ENCODE measurements at places on chromosomes 12 and 14. TPM values are rescaled to one million over a fixed set of nuclear protein-coding genes. Genes with fewer than 3 reads are reported as not detected.
A peak's percentile ranks its signal among the peaks of the same experiment; 100 is the strongest.

DNA sequence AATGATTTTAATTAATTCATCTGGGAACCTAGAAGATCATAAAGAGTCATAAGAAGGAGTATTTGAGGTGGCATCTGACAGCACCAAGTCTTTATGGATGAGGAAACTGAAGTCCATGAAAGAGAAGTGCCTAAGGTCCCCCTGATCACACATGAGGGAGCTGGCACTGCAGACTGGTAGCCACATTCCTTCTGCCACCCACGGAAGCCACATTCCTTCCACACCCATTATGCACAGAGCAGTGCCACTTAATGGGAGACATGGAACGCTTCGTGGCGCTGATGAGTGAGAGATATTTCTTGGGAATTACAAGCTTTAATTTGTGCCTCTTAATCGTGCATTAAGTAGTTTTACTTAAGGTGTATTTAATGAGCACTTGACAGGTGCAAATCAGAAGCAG, 139.3 kb upstream of the NTF3 start:
- DNase-seq: no peak

GRCh38 chr12:54603872-54604271, 15.4 kb upstream of the PPP1R1A start:
- DNase-seq: no peak

The RASSF8 gene
- total RNA-seq: 33.8 TPM

The FAM90A1 gene
- total RNA-seq: 0.09 TPM

DNA sequence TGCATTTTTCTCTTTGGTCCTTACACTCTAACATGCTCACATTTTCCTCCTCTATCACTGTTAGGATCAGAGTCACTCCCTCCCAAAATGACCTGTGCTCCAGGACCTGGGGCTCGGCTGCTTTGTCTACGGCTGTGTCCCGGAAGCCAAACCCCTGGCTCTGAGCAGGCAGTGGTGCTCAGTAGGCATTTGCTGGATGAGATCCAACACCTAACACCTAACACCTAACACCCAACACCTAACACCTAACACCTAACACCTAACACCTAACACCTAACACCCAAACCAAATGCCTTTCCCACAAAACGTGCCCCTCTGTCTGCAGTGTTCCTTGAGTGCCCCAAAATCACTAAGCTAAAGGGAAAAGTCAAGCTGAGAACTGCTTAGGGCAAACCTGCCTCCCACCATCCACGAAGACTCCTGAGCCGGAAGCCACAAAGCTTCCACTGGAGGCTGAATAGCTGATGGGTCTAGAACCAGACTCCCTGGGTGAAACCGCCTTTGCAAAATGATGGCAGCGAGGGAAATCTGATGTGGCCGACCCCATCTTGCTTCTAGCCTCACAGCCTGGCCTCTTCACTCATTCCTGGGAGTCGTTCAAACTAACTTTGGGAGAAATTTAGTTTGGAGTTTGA, 29.2 kb downstream of the HSP90AA1 start:
- no peak for DNase-seq

DNA sequence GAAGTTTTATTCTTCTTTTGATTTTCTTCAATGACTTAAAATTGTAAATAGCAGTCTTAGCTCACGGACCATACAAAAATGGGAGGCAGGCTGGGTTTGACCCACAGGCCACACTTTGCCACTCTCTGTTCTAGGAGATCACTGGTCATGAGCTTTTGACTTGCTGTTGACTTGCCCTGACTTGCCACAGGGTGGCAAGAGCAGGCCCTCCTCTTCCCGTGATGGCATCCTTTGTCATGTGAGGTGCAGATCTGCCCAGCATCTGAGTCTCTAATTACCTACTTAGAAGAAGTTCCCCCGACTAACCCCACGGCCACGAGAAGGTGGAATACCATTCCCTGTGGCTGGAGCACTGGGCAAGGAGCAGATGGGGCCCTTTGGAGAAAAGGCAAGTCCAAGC, 81.0 kb upstream of the SCAF11 start:
- DNase-seq: no peak

- no peak for DNase-seq
Measured at GRCh38 chr14:104143521-104144452, 5.4 kb downstream of the KIF26A start.

GRCh38 chr14:70442750-70443149, 9.2 kb upstream of the ADAM21 start:
- no peak for DNase-seq

DNA sequence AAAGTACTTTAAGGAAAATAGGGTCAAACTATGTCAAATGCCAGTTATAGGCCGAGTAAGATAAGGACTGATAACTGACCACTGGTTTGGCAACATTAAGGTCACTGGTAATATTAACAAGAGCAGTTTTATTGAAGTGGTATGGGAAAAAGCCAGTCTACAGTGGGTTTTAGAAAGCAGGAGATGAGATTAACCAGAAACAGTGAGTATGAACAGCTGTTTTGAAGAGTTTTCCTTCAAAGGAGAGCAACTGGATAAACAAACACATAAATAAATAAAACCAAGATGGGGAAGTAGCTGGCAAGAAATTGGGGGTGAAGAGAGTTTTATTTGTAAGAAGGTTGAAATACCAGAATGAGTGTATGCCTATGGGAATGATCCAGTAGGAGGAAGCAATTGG, 30.3 kb downstream of the KITLG start:
- no peak for DNase-seq

GRCh38 chr12:132588821-132589669, 21.3 kb downstream of the LRCOL1 start:
- no peak for DNase-seq

- no peak for DNase-seq
Measured at GRCh38 chr14:68020493-68020892, 200.9 kb downstream of the RAD51B start.

GRCh38 chr12:70190262-70191010, 52.8 kb upstream of the CNOT2 start:
- DNase-seq: no peak

DNA sequence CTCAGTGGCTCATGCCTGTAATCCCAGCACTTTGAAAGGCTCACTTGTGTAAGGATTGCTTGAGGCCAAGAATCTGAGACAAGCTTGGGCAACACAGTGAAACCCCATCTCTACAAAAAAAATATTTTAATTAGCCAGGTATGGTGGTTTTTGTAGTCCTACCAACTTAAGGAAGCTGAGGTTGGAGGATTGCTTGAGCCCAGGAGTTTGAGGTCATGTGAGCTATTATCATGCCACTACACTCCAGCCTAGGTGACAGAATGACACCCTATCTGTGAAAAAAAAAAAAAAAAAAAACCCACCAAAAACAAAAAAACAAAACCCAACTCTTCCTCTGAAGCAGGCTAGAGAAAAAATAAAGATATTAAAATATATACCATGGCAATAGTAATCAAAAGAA, 41.2 kb downstream of the TMEM116 start:
- no peak for DNase-seq

DNA sequence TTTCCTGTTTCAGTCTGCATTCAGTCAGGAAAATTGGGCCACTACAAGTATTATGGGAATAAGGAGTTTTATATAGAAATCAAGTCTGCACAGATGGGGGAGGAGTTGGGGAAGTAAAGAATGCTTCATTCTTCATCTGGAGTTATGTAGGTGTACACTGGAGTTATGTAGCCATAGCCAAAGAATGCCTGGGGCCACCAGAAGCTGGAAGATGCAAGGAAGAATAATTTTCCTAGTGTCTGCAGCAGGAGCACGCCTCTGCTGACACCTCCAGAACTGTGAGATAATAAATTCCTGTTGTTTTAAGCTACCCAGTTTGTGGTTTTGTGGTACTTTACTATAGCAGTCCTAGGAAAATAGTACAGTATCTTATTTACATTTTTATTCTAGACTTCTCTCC, 333.4 kb downstream of the NELL2 start:
- DNase-seq: no peak

GRCh38 chr12:111685322-111685810, 390 bp downstream of the BRAP start:
- DNase-seq: no peak

DNA sequence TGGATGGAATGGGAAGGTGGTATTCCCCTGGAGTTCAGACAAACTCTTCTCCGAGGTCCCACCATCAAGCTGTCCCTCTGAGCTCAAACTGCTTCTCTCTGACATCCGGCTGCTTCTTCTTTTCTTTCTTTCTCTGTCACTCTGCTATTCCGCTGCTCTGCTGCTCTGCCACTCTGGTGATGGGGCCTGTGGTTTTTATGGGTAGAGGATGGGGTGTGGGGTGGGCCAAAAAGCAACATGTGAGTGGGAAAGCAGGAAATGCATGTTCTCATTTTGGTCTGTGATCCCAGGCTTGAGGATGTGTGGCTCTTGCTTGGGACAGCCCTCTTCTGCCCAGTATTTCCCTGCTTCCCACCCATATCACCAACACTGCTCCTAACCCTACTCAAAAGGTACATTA, 30.6 kb downstream of the CLECL1 start:
- no peak for DNase-seq

GRCh38 chr14:73266317-73266716, 29.0 kb downstream of the PAPLN start:
- DNase-seq: no peak

DNA sequence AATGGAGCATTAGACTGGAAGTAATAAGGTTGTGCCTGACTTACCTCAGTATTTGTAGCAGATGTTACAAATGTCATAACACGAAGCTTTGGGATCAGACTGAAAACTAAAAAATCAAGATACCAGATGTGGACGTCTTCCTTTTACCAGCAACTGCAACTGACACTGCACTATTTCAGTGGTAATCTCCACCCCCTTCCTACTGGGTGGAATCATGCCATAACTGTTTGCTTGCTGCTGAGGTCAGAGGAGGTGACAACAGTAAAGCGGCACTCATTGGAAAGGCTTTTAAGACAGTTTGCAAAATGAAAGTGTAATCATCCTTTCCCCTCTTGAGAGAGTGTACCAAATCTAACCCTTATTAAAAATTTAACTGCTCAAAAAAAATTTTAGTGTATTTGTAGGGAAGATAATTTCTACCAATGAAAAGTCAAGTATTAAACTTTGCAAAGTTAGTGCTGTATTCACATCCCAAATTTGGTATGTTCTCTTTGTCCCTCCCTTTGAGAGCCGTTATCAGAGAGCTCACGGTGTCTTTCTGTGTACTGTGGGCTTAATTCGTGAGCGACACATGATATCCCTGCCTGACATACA, 420.7 kb downstream of the NPAS3 start:
- no peak for DNase-seq

GRCh38 chr12:67091204-67091603, 178.0 kb upstream of the CAND1 start:
- DNase-seq: no peak

GRCh38 chr14:79613625-79614024, 597.7 kb downstream of the DIO2 start:
- DNase-seq: no peak

- DNase-seq: no peak
Measured at GRCh38 chr12:109773384-109774011, 59.7 kb downstream of the TRPV4 start.

The RAB2B gene
- 33.9 TPM for total RNA-seq

The RNASE1 gene
- total RNA-seq: 14.5 TPM

The KRT74 gene
- not detected for total RNA-seq

GRCh38 chr12:132545164-132545953, 55.4 kb downstream of the FBRSL1 start:
- DNase-seq: no peak

The IGF1 gene
- total RNA-seq: 7.1 TPM

The SPPL3 gene
- total RNA-seq: 43.3 TPM

DNA sequence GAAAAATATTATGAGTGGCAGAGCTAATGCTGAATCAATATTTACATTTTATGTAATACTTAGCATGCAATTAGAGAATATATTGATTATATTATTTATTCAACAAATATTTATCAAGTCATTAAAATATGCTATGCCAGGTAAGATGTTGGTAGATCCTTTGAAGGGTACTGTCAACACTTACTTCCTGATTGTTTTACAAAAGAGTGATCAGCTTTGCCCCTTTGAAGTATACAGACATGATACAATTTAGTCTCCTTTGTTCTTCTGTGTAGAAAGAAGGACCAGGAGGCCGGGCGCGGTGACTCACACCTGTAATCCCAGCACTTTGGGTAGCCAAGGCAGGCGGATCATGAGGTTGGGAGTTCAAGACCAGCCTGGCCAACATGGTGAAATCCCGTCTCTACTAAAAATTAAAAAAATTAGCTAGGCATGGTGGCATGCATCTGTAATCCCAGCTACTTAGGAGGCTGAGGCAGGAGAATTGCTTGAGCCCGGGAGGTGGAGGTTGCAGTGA, 73.9 kb upstream of the IFNG-AS1 start:
- DNase-seq: no peak

The PDE3A gene
- total RNA-seq: 20.6 TPM

GRCh38 chr14:95413289-95414215, 93.8 kb upstream of the CLMN start:
- no peak for DNase-seq

The NPAS3 gene
- total RNA-seq: 76.7 TPM

- DNase-seq: no peak
Measured at GRCh38 chr12:69210661-69211060, 28.7 kb upstream of the CPSF6 start.

The TMEM120B gene
- 13.8 TPM for total RNA-seq

DNA sequence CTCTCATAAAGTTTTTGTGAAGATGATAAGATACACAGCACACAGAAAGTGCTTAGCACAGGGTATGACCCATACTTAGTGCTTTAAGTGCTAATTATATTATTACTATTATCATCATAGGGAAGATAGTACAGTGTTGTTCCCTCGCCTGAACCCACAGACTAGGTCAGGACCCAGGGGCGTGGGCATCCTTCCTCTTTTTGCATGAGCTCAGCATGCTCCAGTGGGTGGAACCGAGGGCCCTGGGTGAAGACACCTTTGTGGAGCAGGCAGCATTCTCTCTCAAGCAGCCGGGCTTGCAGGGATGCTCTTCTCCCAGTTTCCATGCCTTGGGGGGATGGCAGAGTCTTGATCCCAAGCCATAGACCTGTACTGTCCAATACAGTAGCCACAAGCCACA, 34.8 kb downstream of the CRACR2A start:
- DNase-seq: no peak

GRCh38 chr14:56149995-56150394, 31.8 kb downstream of the PELI2 start:
- DNase-seq: no peak

DNA sequence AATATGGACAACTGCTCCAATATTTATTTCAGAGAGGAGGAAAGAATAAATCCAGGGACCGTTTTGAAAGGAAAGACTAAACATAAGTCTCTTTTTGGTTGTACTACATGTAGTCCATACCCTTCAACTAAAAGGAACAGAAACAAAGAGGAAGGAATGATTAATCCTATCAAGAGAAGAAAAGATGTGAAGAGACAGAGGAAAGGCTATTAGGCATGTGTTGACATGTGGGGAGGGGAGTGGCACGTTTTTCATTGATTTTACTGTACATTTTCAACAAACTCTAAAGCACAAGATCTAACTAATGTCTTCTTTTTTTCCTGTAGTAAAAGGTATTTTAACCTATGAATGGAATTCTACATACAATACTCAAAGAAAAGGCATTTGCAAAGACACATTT, 85.6 kb downstream of the NAV3 start:
- no peak for DNase-seq

DNA sequence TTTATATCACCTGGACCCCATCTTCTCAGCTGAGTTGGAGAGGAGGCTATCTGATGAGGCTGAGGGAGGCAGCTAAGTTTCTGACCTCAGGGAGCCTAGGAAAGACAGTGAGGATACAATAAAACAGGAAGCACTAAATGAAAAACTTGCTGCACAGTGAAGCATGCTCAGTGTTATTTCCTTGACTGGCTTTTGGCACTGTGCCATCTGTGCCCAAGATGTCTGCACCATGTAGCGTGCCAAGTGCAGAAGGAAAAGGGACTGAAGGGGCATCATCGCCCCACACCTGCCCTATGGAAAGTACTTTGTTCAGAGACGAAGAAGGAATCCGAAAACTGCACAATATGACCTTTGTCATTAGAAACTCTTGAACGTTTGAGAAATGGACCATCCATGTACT, 102.7 kb downstream of the ANO4 start:
- DNase-seq: no peak

- peak; percentile 37 for DNase-seq
Measured at GRCh38 chr12:39723831-39724230, 104.2 kb upstream of the ABCD2 start.
